NCI-H187 (cell line): ENCODE measurements at places on chromosomes 2 and 18.

DNA sequence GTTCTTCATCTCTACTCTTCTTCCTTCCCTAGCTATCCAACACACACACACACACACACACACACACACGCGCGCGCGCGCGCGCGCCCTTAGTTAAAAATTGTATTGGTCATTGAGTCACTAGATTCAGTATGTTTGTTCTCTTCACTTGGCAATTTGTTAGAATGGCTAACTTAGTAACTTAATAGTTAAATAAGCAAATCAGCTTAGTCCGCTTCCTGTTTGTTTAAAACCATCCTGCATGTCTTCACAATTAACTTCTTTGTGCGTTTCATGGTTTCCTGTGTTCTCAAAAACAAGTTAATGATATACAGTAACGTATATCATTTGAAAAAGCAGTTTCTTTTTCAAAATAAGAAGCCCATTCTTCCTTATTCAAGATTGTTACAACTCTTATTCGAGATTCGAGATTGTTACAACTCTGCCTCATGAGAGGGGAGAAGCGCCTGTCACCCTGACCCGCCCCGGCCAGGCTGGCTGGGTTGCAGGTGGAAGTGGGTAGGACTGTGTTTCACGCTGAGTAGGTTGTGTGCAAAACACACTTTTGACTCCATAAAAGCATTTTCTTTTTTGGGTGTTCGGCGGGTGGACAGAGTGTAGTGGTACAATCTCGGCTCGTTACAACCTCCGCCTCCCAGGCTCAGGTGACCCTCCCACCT lies 9.5 kb upstream of the CNNM3 start:
- no peak for DNase-seq

GRCh38 chr2:70371753-70372152 lies 69.9 kb upstream of the FAM136A start:
- no peak for DNase-seq

DNA sequence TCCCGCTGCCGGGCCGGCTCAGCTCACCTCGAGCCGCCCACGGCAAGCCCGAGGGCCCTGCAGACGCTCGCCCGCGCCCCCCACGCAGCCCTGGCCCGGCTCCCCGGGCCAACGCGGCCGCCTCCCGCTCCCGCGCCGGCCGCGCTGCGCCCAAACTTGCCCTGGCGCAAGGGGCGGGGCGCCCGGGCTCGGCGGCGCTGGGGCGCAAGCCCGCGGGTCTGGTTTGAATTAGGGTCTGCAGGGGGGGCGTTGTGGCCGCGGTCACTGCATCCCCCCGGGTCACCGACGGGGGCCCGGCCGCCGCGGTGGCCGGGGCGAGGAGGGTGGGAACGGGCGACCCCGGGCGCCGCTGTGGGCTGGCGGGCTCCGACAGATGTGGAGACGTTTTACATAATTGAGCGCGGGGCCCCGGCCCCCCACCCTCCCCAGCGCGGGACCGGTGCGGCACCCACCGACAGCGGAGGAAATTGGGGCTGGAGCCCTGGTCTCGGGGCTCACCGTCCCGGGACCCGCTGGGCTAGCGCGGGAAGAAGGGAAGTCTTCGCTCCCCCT lies 690 bp downstream of the SDC1 start:
- DNase-seq = no peak

GRCh38 chr2:116819355-116819754 lies 995.1 kb upstream of the DDX18 start:
- no peak for DNase-seq
